ENCODE measurements at places on chromosomes 12 and 14. TPM values are rescaled to one million over a fixed set of nuclear protein-coding genes. Genes with fewer than 3 reads are reported as not detected.

DNA sequence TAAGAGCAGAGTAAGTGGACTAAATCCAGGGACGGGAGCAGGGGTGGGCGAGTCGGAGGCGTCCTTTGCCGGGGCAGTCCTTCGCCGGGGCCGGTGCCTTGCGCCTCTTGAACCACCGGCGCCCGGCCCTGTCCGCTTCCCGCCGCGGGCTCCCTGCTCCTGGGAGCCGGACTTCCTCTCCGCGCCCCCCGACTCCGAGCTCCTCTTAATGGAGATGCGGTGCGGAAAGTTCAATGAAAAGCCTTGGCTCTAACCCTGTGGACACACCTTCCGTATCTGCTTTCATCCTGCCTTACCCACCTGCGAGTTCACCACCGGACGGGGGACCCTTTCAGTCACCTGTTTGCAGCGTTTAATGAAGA, 412 bp downstream of the FGFR1OP2 start:
- no peak for DNase-seq

- DNase-seq = no peak
These were observed 768 bp downstream of the PTPN11 start for GRCh38 chr12:112419297-112420133.

DNA sequence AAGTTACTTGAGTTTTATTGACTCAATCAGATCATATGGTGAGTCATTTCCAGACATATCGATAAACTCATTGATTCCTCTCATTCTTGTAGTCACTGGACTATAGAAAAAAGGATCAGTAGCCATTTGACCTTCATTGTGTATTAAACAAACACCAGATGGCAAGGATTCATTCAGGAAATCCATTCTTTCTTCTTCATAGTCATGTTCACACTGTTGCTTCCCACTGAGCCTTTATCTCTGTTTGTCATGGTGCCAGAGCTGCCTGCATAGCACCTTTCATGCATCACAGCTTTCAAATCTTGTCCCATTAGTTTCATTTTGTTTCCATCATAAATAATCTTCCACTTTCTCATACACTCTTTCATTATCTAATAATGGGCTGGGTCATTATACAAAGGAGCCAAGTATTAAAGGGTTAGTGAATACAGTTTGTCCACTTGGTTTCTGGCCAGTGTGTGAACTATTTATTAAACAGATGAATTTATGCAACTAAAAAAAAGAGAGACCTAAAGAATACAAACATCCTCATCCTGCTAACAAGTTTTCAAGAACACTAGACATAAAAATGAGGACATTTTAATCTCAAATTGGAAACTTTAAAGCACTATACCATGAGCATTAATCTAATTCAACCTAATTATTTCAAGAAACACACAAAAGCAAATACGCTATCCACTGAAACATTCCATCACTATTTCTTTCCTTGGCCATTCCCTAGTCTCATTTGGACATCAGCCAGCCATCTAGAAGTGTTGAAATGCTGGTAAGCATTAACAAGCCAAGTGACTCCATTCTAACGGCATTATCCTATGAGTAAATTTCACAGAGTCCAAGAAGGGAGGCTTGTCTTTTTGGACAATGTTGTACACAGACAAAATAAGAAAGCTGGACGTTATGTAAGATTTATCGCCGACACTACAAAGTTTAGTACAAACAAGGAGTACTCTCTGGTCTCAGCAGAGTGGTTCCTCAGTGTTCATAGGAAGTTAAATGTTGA, 476.5 kb downstream of the FOXG1 start:
- DNase-seq = no peak

GRCh38 chr12:98719515-98720504, 74.7 kb downstream of the APAF1 start:
- no peak for DNase-seq

DNA sequence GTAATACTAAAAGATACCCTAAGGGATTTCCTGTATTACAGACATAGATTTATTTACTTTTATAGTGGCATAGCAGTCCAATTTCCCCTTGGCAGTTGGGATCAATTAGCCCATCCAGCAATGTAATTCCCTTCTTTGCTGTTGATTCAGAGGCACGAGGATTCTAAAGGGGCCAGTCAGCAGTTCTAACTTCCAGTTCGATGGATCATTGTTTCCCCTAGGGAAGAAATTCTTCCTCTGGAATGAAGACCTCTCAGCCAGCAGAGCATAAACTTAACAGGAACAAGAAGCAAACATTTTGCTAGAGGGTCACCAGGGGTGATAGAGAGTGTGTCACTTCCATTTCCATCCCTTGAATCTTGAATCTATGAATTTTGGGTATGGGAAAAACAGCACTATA, 395.7 kb upstream of the NOVA1 start:
- DNase-seq = no peak

DNA sequence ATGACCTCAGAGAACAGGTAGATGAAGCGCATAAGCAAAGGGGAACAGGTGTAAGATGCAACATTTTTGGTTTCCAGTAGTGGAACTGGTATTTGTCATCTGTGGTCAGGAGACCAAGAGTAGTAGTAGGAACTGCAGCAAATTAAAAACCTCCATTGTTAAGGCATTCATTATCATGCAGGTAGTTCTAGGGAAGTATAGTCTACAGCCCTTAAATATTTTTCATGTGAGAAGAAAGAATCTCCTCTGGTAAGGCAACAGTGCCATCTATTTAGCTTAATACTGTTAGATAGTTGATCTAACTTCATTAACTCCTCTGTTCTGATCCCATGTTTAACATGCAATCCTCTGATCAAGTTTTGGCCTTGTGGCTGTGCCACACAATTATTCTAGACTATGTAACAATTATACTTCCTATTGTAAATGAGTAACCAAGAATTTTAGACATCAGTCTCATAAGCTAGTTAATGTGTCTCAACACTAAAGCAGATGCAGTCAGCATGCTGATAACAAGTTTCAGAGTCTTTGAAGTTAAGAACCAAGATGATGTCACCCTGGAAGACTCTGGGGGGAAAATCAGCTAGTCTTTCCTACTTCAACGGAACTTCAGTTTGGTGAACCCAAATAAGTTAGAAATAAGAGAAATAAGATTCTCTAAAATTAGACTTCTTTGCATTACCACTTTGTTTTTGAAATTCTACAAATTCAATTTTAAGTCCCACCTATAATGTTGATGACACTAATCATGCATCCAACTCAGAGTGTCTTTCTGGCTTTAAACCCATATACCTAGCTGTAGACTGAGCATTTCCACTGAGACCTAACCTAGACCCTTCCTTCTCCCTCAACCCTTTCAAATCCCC, 70.9 kb downstream of the STXBP6 start:
- no peak for DNase-seq

TMTC3 gene
- total RNA-seq = 7.7 TPM
